ENCODE measurements at places on chromosomes 6 and 20.
A peak's percentile ranks its signal among the peaks of the same experiment; 100 is the strongest.

DNA sequence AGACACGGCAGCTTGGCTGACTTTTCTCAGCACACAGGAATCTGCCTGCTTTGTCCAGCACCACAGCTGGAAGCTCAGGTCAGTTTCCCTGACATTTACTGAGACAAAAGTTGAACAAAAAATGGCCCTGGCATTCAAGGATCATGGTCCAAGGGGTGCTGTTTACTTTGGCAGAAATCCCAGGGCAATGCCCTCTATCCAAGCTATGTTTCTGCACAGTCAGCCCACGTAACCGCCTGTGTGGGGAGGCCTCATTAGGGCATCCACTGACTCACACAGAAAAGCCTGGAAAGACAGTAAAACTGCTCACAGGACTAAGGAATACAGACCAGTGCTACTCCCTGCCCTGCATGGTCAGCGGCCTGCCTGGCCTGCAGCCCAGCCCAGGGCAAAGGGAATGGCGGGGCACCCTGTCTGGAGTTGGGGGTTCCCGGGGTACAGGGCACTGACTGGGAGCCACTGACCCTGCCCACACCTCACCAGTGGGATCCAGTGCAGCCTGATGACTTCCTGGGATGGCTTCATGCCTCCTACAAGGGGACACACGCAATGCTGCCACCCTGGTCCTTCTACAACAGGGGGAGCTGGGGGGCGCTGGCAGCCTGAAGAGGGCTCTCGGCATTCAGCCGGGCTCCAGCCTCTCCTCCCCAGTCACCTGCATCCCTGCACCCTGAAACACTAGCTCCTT lies 77.1 kb downstream of the NINL start:
- DNase-seq = no peak

DNA sequence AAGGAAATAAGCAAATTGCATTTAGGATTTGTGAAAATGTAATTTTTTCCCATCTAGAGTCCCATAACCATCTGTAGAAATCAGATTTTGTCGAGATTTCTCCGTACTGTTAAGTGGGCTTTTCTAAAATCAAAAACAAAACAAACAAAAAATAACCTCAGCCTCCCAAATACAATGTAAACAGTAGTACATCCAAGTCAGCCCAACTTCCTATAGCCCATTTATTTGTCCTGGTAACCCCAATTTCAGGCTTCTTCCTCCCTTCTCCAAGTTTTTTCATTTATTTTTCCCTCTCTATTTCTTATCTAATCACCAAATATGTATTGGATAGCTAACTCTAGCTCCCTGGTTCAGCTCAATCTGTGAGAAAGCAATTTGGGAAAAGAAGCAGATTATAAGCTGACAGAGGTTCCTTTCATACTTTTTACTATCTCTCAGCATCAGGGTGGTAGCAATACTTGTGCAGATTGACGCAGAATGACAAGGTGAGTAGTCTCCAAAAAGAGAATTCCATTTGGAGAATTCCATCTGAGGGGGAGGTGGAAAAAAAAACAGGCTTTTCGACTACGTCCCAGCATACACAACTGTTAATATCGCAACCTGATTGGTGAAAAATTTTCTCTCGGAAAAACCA lies 132.6 kb upstream of the BTN3A2 start:
- DNase-seq = no peak

DNA sequence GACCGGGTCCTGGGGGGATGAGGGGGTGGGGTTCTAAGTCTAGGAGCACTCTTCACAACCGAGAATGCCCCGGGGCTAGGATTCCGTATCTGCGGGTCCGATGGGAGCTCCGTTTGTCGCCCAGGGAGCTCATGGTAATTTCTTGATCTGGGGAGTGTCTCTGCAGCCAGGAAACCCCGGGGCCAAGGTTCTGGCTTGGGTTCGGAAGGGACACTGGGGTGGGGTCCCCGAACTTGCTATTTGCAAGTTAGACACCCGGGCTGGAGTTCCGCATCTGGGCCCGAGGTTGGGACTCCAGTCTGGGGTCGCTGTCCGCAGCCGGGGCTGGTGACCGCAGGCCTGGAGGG lies 397 bp downstream of the PEDS1 start:
- no peak for DNase-seq

DNA sequence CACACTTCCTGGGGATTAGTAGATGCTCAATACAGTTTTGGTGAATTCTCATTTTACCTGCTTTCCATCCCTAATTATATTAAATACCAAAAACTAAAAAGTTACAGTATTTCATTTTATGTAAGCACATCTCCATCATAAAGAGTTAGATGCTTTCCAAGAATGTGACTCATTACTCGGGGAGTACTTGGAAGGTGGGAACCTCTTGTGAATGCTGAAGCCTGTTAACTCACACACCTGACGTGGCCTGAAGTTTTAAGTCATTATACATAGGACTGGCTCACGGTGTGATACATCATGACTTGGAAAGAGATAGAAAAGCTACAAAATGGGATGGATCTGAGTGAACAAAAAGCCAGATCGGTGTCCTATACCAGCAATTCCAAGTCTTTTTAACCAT lies 2.2 kb upstream of the OSER1 start:
- DNase-seq = no peak

DNA sequence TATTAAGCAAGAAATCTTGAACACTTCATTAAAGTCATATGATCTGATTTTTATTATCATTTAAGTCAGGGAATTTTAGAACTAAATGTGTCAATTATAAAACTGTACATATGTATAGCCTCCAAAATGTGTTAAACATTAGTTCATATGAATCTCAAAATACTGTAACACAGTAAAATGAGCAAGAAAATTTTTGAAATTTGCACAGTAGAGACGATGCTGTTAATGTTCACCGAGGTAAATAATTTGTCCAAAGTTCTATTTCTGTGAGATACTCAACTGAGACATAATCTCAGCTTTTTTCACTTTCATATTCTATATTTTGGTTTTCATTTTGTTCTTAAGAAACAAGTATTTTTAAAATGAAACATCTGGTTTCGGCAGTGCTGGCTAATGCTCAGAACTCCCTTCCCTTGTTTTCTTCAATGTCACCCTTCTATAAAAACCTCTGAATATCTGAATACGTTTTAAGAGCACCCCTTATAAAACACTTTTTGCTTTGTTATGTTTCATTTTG lies 353.1 kb downstream of the LAMA2 start:
- no peak for DNase-seq

- peak; percentile 73 for DNase-seq
These were observed 7.3 kb upstream of the ULBP2 start for GRCh38 chr6:149934249-149935156.

GRCh38 chr6:24032896-24033688 lies 92.9 kb upstream of the NRSN1 start:
- no peak for DNase-seq

- DNase-seq = no peak
These were observed 2.4 kb upstream of the TNXB start for GRCh38 chr6:32111424-32112066.

DNA sequence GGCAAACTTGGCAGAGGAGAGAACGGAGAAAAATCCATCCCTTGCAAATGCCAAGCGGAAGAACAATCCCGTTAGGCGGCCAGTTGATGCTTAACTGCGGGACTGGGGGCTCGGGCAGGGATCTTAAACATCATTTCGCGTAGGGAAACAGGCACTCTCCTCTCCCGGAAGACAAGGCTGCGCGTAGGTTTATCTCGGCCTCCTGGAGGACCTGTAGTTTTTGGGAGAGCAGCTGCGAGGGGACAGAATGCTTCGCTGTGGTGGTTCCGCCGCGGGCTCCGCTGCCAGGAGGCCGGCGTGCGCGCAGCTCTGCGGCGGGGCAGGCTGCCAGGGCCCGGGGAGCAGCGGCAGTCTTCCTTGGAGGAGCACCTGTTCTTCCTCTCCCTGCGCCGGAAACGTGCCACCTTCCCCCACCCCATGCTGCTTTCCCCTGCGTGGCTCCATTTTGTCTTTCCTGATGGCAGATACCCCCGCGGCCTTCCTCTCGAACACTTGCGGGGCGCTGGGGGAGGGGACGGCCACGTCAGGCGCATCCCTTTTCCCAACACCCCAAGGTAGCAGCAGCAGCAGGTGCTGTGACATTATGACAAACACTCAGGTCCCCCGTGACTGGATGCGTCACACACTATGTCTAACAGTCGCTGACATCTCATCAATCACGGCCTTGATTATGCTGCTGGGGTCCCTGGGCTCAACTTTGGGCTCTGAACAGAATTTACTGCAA lies 230.7 kb upstream of the BTBD3 start:
- no peak for DNase-seq

GRCh38 chr6:106102034-106102433 lies 15.9 kb downstream of the PRDM1 start:
- no peak for DNase-seq

DNA sequence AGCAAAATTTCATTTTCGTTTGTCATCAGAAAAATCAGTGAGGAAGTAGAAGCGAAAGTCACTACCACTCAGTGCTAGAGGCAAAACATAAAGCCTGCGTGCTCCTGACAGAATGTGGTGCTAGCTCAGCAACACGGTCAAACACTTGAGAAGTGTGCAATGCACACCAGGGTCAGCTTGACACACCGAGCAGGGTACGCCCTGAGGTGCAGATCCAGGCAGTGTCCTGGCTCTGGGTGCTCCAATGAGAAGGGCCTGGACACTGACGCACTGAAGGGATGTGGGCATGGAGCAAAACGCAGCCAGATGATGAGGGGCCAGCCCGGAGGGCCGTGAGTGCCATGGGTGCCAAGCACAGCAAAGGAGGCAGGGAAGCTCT lies 5.9 kb downstream of the RNASET2 start:
- DNase-seq = no peak

- no peak for DNase-seq
These were observed 525.3 kb upstream of the JARID2 start for GRCh38 chr6:14720411-14721102.

DNA sequence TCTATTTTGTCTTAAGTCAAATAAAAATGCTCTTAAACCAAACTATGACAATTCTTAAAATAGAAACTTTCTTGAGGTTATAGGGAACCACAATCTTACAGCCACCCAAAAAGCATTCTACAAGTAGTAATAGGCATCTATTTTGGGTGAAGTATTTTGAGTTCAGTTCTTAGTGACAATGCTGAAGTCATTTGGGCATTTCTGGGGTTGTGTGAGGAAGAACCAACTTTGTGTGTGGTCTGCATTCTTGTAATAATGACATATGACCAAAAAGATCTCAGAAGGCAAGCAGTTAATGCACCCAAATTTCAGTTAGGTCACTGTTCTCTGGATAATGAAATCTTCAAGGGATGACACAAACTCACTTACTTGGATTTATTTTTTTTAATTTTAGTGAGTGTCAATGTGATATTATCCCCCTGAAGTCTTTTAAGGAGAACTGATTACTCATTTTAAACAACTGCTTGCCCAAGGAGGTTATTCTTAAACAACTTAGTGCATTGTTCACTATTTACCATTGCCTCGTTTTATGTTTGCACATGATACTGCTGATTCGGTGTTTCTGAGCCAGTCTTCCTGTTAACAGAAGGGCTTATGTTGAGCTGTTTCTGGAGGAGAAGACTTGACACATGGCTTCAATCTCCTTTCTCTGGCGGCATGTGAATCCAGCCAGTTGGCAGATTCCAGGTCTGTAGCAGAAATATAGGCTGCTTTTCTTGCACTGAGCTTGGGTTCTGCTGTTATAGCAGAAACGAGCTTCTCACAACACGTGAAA lies 618.9 kb downstream of the BCKDHB start:
- no peak for DNase-seq

GRCh38 chr6:16676978-16677377 lies 84.3 kb downstream of the ATXN1 start:
- DNase-seq = no peak

DNA sequence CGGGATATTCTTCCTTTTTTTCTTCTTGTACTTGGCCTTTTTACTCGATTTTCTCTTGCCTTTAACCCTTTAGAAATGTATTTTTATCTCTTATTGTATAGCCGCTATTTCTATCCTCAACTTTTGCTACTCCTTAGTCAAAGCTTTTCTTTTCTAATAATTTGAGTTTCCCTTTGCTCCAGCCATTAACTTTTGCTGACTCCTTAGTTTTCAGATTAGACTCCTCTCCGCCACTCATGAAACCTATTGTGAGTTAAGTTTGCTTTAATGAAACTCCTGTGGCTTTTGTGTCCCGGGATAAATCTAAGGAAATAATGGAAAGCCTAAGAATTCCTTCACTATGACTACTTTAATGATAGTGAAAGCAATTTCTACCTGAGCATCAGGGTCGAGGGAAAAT lies 590.3 kb upstream of the CITED2 start:
- no peak for DNase-seq

DNA sequence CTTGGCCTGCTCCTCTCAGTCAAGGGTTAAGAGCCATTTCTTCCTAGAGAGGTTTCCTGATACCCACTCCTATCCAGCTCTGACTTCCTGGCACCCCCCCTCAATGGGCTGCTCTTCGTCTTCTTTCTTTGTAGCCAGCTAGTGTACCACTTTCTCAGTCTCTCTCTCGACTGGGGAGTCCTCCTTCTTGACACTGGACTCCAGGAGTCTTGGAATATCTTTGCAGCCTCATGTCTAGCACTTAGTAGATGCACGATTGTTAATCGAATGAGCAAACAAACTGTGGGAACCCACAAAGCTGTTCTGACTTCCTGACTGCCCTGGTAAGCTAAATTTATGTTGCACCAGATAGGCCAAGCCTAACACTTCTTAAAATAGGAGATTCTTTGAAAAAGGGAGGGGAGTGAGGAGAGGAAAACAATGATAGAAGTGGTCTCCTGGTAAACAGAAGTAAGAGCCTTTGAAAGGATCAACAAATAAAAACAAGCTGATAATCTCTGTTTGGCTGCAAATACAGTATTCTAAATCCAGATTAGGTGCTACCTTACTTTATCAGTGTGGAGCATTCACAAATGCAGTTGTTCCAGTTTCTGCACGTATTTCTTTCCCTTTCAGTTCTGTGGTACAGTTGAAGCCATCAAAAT lies 160.1 kb upstream of the CITED2 start:
- DNase-seq = no peak

DNA sequence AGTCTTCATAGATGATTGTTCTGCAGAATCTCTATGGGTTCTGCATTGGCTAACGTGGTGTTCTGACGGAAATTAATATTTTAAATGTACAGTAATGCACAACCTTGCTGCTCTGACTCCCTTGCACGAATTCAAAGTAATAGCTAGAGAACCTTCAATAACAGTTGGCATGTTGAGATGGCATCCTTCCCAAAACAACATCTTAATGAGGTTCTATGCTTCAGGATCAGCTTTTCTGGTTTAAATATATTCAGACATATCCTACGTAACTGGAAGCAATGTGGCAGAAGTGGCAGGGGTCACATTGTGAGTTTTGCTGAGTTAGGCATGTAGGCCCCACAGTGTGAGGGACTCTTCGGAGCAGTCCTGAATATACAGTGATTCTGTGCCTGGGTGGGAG lies 25.7 kb downstream of the DSE start:
- DNase-seq = no peak

DNA sequence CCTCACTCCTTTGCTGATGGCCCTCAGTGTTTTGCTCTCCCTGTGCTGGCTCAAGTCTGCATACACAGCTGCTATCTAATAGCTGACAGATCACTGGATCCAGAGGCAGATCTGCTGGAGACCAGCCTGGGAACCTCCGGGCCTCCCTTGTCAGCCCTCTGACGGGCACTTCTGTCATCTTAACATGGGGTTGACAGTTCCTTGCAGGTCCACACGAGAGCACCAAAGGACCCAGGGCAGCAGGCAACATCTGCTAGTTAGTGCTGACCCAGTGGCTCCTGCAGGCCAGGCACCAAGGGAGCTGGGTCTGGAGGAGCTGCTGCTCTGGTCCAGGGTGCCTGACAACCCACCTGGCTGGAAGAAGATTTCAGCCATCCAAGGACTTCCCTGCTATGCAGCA lies 208.1 kb downstream of the UST start:
- no peak for DNase-seq
